ENCODE measurements at places on chromosomes 6 and 20. TPM values are rescaled to one million over a fixed set of nuclear protein-coding genes. Genes with fewer than 3 reads are reported as not detected.

DNA sequence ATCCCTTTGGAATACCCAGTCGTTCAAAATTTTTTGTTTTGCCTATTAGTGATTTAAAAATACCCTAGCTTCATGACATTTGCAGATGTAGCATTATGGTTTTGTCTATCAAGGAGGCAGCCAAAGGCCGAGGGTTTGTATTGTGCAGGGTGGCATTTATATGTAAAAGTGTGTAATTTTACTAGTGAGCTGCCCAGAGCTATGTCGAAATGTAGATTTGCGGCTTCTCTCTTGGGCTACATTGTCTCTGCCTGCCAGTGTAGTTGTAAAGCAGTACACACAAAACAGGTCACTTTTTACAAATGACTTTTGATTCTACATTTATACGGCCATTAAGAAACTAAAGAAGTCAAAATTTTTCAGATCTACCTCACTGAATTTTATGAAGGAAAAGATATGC is 87.7 kb downstream of the TSHZ2 start:
- no peak for DNase-seq

The C20orf141 gene
- not detected for total RNA-seq

DNA sequence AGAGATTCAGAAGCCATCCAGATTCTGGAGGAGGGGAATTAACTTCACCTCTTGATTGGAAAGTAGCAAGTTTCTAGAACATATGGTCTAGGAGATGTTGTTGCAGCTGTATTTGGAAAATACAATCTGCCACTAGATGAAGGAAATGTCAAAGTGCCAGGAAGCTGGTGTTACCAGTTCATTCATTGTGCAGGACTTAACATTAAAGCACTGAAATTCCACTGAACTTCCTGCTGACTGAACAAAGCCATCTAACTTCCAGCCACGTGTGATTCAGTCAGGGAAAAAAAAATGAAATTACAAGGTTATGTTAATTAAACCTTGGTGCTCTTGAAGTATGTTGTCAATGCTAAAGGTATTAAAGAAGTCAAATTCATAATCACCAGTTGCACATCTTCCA is 321.5 kb upstream of the SASH1 start:
- DNase-seq, result no peak

- no peak for DNase-seq
These were observed 79.8 kb upstream of the LOC128125822 start for GRCh38 chr6:63492476-63492875.

The BANF2 gene
- total RNA-seq, result not detected

DNA sequence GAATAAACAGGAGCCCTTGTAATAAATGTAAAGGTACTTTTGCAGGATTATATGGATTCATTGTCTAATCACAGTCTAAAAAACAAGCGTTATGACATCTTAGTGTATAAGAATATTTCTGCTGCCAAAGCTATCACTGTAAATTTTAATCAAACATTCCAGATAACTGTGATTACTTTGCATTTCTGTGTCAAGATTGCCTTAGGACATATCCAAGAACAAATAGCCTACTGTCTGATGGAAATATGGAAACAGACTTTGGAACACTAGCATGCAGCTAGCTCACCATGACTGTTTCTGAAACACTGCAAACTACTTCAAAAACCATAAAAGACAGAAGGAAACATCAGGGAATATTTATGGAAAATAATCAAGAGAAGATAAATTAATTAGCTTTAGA is 248.7 kb upstream of the ASCC3 start:
- no peak for DNase-seq

- DNase-seq, result no peak
These were observed 25.1 kb downstream of the FKBP5 start for GRCh38 chr6:35663447-35664235.
